ENCODE measurements at places on chromosomes 12 and 14.

DNA sequence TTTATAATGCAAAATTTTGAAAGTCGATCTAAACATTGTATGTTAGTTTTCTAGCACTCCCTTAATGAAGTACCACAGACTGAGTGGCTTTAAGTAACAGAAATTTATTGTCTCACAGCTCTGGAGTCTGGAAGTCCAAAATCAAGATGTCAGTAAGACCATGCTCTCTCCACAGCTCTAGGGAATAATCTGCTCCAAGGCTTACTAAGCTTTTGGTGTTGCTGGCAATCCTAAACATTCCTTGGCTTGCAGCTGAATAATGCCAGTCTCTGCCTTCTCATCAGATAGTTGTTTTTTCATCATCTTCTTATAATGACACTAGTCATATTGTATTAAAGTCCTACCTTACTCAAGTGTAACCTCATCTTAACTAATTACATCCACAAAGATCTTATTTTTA, 102.2 kb downstream of the RASSF9 start:
- no peak for DNase-seq

DNA sequence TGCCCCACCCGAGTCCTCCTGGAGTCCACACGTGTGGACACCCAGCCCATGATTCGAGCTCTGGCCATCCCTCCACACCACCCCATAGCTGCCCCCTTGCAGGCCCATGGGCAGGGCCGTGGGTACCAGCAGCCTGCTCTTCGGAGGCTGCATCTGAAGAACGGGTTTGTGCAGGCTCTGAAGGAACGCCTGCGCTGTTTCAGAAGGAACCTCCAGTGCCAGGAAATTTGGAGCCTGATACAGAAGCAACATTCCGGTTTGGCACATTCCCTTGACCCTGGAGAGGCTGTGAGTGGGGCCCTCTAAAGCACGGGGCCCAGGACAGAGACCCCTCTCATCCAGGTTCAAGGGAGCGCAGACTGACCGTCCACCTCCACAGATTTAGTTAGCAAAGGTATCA, 57.0 kb downstream of the ZNF664 start:
- no peak for DNase-seq

GRCh38 chr12:44627387-44628166, 248.5 kb downstream of the NELL2 start:
- DNase-seq, result no peak

GRCh38 chr12:10968765-10969456, 17.8 kb downstream of the TAS2R50 start:
- no peak for DNase-seq

All from GM12878 (cell line).